ENCODE measurements at places on chromosomes 6 and 20.

DNA sequence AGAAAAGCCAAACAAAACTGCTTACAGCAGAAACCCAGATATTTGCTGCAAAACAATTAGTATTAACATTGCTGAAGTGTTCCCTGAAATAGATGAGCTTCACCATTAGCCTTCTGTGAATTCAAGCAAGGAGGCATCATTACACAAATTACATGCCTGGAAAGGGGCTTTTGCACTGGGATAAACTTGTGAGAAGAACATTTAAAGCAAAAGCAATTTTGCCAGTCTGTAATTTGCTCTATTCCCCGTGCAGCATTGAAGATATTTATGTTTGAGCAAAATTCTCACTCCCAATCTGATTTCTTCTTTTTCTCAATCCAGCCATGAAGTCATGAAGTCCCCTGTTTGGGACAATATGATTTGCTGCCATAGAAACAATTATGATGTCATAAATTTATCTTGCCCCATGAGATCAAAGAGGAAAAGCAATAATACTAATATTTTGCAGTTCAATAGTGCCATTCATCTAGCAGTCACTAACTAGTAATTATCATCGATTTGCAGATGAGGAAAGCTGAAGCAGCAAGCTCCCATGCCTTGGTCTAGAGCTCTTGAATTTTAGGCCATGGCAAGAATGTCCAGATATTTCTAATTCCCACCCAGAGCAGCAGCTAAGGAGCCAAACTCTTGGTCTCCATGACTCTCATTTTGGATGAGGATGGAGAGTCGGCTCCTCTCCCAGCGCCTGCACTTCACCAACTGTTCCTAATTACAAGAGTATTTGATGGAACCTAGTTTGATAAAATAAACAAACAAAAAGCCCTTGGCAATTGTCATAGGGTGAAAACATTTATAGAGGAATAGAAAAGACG lies 49.5 kb upstream of the CCN6 start:
- DNase-seq = no peak

- DNase-seq = no peak
Observed at GRCh38 chr6:138278326-138278725, 60.0 kb upstream of the PBOV1 start.

DNA sequence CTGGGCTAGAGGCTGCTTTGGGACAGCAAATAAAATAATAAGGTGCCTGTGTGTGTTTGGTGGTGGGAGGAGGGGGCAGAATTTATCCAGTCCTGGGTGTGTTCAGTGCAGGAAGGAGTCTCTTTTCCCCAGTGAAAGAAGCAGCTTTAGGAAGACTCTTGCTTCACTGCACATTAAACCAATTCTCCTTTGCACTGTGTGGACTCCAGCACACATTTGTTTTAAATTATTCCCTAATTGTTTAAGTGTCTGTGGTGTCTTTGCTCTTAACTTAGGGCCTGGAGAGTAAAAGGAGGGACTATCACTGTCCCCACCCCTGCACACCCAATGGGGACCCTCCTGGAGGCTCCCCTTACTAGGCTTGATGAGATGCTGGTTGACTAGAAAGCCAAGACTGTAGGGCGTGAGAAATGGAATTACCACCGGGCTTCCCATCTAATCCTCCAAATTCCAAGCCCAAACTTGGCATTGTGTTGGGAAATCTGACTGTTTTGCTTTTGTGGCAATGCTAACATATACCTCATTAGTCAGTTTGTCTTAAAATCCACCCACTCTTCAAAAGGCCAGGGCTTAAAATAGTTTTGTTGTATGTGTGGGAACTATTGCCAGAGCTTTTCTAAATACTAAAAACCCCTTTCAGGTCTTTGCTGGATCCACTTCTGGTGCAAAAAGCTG lies 13.5 kb upstream of the DAAM2 start:
- DNase-seq = no peak

GRCh38 chr6:68240726-68241125 lies 394.4 kb upstream of the ADGRB3 start:
- no peak for DNase-seq

DNA sequence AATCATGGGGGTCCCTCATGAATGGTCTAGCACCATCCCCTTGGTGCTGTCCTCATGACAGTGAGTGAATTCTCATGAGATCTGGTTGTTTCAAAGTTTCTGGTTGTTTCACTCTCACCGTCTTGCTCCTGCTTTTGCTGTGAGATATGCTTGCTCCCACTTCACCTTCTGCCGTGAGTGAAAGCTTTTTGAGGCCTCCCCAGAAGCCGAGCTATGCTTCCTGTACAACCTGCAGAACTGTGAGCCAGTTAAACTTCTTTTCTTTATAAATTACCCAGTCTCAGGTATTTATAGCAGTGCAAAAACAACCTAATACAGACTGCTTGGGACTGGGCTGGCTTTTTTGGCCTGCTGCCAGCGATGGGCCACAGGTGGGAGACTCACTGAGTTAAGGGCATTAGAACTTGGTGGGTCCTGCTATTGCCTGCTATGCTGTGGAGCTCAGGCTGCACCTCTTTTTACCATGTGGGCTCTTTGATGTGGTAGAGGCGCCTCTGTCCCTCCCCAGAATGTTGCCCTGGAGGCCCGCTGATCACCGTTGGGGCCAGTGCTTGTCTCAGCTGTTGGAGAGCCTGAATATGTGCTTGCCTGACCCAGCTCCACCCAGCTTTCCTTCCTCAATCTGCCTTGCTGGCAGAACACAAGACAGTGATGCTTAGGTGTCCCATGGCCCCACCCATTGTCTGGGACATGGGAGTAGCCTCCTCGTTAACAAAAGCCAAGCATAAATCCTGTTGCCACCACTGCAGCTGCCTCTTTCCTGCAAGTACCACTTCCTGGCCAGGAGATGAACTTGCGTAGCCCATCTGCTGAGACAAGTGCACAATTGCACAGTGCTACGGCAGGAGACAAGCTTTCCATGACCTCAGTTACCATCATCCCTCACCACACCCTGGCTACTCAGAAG lies 47.1 kb downstream of the IGF2R start:
- DNase-seq = no peak

- DNase-seq = no peak
Observed at GRCh38 chr6:144377586-144378210, 92.6 kb downstream of the UTRN start.

- no peak for DNase-seq
Observed at GRCh38 chr6:31173406-31173805, 2.9 kb upstream of the POU5F1 start.

- DNase-seq = no peak
Observed at GRCh38 chr6:108653949-108654348, 93.2 kb downstream of the FOXO3 start.

- no peak for DNase-seq
Observed at GRCh38 chr6:147176795-147177194, 27.4 kb upstream of the STXBP5 start.

GRCh38 chr6:165615636-165616035 lies 47.4 kb downstream of the PDE10A start:
- no peak for DNase-seq

- no peak for DNase-seq
Observed at GRCh38 chr6:110389689-110390382, 25.5 kb downstream of the DDO start.

- no peak for DNase-seq
Observed at GRCh38 chr6:97969065-97969464, 686.0 kb upstream of the MMS22L start.

DNA sequence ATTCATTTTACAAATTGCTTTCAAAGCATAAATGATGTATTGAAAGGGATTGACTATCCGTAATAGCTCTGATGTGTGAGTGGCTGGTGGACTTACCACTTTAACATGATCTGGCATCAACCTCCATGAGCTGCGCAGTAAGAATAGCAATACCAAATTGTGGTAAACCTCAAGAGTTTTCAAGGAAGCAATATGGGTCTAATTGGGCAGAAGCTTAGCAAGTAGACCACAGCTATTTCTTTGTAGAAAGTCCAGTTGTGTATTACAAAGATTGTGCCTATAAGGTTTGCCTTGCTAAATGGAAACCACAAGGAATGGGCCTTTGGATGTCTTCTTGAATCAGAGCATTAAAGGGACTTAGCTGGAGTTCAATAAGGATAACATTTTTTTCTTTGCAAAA lies 736.6 kb downstream of the KIF16B start:
- DNase-seq = no peak

DNA sequence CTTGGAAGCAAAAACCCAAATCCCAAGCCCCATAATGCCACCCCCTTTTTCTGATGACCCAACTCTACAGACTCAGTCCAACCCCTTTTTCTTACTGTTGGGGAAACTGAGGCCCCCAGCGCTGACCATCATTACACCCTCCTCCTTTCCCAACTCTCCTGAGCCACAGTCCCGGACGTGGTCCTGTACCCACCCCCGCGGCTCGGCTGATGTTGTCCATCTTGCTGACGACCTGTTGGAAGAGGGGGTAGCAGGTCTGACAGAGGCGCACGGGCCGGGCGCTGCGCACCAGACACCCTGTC lies 533 bp downstream of the OSTM1 start:
- no peak for DNase-seq

DNA sequence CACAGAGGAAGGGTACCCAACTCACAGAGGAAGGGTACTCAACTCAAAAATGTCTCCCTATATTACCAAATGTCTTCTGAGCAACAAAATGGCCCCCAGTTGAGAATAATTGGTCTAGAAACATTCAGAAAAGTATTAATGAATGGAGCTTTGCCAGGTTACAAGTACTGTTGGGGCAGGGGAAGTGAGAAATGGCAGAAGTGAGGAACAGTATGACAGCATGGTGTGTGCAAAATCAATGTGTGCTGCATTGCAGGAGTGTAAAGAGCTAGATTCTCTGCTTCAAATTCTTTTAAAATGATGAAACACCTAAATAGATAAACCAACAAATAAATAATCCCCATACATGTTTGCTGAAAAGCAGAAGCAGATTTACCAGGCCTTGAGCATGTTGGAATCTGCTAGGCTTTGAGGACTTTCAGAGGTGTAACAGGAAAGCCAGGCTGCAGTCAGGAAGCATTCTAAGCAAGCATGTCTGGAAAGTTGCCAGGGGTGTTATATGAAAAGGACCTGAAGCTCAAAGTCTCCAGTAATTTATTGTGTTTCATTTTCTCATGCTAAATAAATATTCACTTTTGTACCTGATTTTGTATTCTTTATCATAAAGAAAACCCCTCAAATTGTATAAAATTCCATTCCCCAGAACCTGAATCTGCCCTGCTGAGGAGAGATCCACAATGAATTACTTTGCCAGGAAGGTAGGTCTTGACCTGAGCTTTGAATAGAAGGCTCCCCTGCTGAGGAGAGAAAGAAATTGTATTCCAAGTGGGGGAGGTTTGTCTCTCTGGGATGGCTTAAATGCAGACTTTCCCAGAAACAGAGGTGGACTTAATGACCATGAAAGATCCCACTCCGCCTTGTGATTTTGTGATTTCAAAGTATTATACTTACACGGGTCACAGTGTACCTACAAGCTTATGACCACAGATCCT lies 265.0 kb upstream of the MARCKS start:
- DNase-seq = no peak

DNA sequence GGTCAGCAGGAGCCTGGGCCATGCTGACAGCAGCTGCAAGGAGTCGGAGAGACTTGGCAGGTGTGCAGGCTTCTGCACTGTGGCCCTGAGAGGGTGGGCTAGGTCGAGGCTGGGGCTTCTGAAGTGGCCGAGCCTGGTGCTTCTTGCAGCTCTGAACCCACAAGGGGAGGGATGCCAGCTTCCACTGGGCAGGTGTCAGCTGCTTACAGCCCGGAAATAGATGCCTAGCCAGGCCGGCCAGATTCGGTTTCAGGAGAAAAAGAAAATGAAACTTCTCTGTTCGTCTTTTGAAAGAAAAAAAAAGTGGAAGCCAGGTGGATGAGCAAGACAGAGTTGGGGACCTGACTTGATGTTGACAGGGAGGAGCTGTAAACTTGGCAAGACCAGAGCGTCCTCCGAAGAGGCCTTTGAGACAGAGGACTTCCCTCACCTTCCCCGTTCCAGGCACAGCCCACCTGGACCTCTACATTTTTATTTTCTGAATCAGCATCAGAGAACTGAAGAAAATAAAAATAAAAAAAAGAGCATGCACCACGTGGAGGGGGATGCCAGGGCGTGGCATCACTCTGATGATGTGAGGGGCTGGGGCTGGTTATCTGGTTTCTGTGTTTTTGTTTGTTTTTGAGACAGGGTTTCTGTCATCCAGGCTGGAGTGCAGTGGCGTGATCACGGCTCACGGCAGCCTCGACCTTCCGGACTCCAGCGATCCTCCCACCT lies at the start of gene ZBP1:
Gene ZBP1 (minus strand): TSS at position 153 of the 717 bp plus-strand sequence. CDS start 131 bp downstream, at position 22.
- DNase-seq = peak; percentile 81

- DNase-seq = no peak
Observed at GRCh38 chr6:36724514-36725390, 27.1 kb downstream of the RAB44 start.

GRCh38 chr20:49759266-49759950 lies 45.7 kb upstream of the B4GALT5 start:
- no peak for DNase-seq

GRCh38 chr6:147808640-147809039 lies 300.1 kb downstream of the SAMD5 start:
- DNase-seq = no peak

- no peak for DNase-seq
Observed at GRCh38 chr6:57324538-57324937, 7.1 kb downstream of the PRIM2 start.

GRCh38 chr6:12068899-12069557 lies 56.9 kb downstream of the HIVEP1 start:
- no peak for DNase-seq
